Naive thymus-derived CD4-positive, alpha-beta T cell (primary cell): ENCODE measurements at places on chromosomes 12 and 14. TPM values are rescaled to one million over a fixed set of nuclear protein-coding genes. Genes with fewer than 3 reads are reported as not detected.

DNA sequence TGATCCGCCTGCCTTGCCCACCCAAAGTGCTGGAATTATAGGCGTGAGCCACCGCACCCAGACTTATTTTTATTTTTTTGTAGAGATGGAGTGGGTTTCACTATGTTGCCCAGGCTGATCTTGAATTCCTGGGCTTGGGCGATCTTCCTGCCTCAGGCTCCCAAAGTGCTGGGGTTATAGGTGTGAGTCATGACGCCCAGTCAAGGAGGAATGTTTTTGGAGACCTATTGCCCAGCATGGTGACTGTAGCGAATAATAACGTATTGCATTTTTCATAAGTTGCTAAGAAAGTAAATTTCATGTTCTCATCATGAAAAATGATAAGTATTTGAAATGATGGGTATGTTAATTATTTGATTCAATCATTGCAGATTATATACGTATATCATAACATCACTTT lies 46.5 kb downstream of the TEAD4 start:
- no peak overlapping the region for H3K4me3 ChIP-seq
- no peaks in the 10 kb centered on the region for H3K4me1 ChIP-seq
- DNase-seq, result no peak
- H3K36me3 ChIP-seq, result no peaks in the 10 kb centered on the region
- H3K27ac ChIP-seq, result no peak overlapping the region
- no peaks in the 10 kb centered on the region for H3K27me3 ChIP-seq

DNA sequence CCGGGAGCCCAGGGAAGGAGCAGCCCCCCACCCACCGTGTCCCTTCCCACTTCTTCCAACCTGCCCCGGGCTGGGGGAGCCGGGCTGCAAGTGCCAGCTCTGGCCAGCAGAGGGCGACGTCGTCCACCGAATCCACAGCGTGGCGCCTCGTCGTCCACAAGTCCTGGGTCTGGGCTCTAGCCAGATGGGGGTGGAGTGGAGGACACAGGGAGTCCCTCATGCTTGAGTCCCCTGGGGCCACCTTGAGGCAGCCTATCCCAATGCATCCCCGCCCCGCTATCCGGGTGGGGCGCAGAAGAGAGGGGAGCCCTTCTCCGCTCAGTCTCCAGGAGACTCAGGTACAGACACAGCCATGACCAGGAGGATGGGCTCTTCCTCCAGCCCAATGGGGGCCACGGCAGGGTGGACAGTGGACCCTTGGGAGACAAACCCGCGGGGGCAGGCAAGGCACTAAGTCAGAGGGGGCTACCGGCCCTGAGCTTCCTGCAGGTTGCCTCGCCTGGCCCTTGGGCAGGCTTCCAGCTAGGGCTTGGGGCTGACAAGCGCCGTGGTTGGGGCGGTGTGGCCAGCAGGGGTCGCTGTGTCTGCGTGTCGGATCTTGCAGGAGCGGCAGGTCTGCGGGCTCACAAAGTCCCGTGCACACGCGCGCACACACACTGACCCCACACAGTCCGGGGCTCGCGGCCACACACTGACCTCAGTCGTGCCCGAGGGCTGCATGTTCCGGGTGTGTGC lies 5.5 kb downstream of the AQP5 start:
- H3K27ac ChIP-seq, result no peak overlapping the region
- no peaks in the 10 kb centered on the region for H3K27me3 ChIP-seq
- no peaks in the 10 kb centered on the region for H3K4me1 ChIP-seq
- H3K36me3 ChIP-seq, result no peaks in the 10 kb centered on the region
- H3K4me3 ChIP-seq, result peak overlapping the region; percentile 81

PLEKHH1 gene
- 1.4 and 1.7 TPM in 2 replicates for total RNA-seq

KRT81 gene
- total RNA-seq, result 0.15 TPM in 1 of 2 replicates, not detected in the other

- H3K27ac ChIP-seq, result no peak overlapping the region
- no peaks in the 10 kb centered on the region for H3K27me3 ChIP-seq
- H3K36me3 ChIP-seq, result no peaks in the 10 kb centered on the region
- H3K4me1 ChIP-seq, result no peaks in the 10 kb centered on the region
Measured at GRCh38 chr12:76183459-76184186, 99.1 kb upstream of the NAP1L1 start.

GRCh38 chr12:18612971-18613370 lies 124.8 kb downstream of the PLCZ1 start:
- H3K4me1 ChIP-seq, result no peaks in the 10 kb centered on the region
- DNase-seq, result no peak
- H3K4me3 ChIP-seq, result no peak overlapping the region
- H3K27me3 ChIP-seq, result no peaks in the 10 kb centered on the region
- H3K27ac ChIP-seq, result no peak overlapping the region
